SK-N-SH (cell line): ENCODE measurements at places on chromosomes 5 and 9. TPM values are rescaled to one million over a fixed set of nuclear protein-coding genes. Genes with fewer than 3 reads are reported as not detected.

C7 gene
- polyA plus RNA-seq = 11.1 and 38.1 TPM in 2 replicates

GRCh38 chr9:20563917-20564316, 58.4 kb downstream of the MLLT3 start:
- DNase-seq = no peak

- DNase-seq = no peak
Measured at GRCh38 chr5:78221964-78222451, 72.5 kb downstream of the AP3B1 start.

DNA sequence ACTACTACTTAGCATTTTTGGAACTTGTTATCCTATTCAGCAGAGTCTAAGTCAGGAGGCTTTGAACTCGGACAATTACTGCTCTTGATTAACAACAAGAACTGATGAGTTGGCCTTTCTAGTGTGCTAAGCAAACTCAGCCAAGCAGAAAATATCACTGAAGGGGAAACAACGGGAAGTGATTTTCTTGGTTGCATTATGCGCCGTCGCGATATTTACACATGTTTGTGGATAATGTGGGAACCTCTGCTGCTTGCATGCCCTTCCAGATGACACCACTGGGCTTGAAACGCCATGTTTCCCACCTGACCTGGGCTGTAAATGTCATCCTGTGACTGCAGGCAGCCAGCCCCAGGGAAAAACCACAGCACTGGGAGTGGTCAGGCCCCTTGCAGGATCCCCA, 205.5 kb downstream of the PAX5 start:
- DNase-seq = no peak

GRCh38 chr5:137605411-137605810, 106.3 kb upstream of the SPOCK1 start:
- no peak for DNase-seq

DNA sequence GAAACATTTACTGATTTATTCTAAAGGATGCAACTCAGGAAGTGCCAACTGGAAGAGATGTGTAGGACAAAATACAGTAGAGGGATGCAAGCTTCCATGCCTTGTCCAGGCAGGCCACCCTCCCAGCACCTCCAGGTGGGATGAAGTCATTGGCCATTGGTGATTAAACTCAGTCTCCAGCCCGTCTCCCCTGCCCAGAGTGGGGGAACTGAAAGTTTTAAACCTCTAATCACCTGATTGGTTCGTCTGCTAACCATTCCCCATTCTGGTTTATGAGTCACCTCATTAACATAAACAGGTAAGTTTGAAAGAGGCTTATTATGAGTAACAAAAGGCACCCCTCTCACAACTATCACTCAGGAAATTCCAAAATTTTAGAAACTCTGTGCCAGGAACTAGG, 8.1 kb downstream of the TNFAIP8 start:
- DNase-seq = no peak

IFNA4 gene
- polyA plus RNA-seq = not detected in 2 replicates

PCDHGA5 gene
- polyA plus RNA-seq = 0.57 and 0.71 TPM in 2 replicates

- DNase-seq = no peak
Measured at GRCh38 chr9:91039125-91039834, 237.7 kb downstream of the SYK start.

PCAT7 gene
- polyA plus RNA-seq = 0.03 TPM in 1 of 2 replicates, not detected in the other

- peak; percentile 51 for DNase-seq
Measured at GRCh38 chr5:135569755-135570452, 8.9 kb downstream of the CXCL14 start.

DNA sequence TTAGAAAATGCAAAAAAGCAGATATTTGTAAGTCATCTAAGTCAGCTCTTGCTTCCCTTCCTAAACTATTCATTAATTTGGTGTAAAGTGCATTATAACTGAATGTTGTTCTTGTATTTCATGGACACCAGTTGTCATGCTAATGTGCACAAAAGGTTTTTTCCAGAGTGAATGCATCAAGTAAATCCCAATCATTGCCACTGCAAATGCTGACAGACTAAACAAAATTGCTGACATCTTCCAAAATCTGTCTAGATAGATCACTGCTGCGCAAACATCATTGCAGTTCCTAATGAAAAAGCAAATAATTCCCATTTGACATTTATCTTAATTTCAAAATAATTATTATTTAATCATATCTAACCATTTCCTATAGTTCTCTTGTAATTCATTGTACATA, 161.7 kb downstream of the PDE4D start:
- no peak for DNase-seq

PCDHB9 gene
- 1.4 and 2.4 TPM in 2 replicates for polyA plus RNA-seq

PCDHGC4 gene
- polyA plus RNA-seq = 0.53 and 0.78 TPM in 2 replicates

GRCh38 chr5:33650911-33651310, 210.1 kb downstream of the TARS1 start:
- no peak for DNase-seq

GTF2H2 gene
- polyA plus RNA-seq = 11.0 and 11.5 TPM in 2 replicates

- no peak for DNase-seq
Measured at GRCh38 chr9:35906923-35907699, 1.1 kb downstream of the HRCT1 start.

BNIP1 gene
- polyA plus RNA-seq = 16.7 and 21.1 TPM in 2 replicates

GRCh38 chr5:60811105-60811504, 33.0 kb downstream of the ELOVL7 start:
- no peak for DNase-seq

PCDHB10 gene
- polyA plus RNA-seq = 1.4 and 1.5 TPM in 2 replicates

DNA sequence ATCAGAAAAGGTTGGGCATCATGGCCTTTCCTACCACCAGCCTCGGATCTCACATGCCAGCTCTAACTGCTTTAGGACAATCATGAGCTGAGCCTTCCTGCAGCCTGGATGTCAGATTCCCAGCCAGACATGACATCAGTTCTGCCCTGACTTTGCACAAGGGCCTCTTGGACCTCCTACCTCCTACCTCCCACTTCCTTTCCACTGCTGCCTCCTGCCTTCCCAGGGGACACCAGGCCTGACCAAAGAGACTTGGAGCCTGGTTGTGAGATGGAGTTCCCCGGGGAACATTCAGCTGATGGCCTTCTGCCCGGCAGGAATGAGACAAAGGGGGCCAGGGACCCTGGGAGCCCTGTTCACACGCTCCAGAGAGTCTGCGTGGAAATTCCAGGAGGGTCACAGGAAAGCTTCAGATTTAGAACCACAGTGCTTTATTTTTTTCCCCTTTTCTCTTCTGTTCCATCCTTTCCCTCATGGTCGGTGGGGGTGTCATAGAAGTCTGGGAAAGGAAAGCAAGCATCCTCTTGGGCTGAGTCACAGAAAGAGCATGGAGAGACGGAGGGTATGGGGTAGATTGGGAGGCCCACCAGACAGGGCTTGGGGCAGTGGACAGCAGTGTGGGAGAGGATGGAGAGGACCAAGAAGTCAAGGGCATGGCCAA, 35.4 kb upstream of the IL17B start:
- DNase-seq = no peak

GRCh38 chr9:35407846-35408245, 82.1 kb upstream of the RUSC2 start:
- no peak for DNase-seq

DNA sequence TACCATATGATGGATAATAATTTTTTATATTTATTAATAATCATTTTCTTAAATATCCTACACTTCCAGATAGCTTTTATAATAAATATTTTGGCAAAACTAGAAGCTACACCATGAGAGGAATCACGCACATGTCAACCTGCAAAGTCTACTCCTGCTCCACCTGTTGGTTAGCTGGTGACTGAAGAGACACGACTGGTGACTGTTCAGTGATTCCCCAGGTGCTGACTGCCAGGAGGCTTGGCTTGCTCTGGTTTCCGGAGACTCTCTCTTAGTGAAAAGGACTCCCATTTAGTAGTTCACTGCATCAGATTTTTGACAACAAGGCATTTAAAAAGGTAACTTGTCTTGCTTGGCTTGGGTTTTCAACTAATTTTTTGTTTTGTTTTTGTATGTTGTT, 20.9 kb downstream of the GZMA start:
- DNase-seq = no peak

PCDHA12 gene
- polyA plus RNA-seq = 0.54 and 0.70 TPM in 2 replicates

HTR4 gene
- not detected in 2 replicates for polyA plus RNA-seq

GRCh38 chr5:139648205-139649081, at the start of gene CXXC5:
Gene CXXC5, plus strand, starts transcription at chr5:139648349. Its CDS starts 32,175 bp downstream, at chr5:139680524.
- DNase-seq = peak; percentile 96

DNA sequence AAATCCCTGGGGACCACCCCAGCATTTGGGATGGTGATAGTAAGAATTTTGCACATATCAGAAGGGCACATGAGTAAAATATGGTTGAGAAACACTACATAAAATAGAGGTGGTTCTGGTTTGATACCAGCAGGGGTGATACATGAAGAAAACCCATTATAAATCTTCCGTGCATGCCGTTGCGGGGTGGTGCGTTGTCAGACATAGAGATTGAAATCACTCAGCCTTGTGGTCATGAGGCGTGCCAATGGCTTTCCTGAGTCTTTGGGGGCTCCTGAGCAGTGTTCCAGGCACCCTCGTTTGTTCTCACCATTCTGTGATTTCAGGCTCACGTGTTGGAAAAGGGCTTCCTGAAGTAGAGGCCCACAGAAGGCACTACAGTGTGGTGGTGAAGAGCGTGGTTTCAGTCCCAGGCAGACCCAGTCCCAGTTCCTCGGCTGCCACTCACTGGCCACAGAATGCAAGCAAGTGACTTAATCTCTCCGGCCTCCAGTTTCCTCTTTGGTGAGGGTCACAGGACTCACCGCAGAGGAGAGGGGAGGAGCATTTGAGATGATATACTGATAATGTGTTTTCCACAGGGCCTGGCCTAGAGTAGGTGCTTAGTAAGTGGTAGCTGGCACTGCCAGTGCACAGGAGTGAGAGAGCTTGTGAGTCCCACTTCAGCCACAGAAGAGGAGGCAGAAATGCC, 20.5 kb upstream of the GLRX start:
- no peak for DNase-seq

DNA sequence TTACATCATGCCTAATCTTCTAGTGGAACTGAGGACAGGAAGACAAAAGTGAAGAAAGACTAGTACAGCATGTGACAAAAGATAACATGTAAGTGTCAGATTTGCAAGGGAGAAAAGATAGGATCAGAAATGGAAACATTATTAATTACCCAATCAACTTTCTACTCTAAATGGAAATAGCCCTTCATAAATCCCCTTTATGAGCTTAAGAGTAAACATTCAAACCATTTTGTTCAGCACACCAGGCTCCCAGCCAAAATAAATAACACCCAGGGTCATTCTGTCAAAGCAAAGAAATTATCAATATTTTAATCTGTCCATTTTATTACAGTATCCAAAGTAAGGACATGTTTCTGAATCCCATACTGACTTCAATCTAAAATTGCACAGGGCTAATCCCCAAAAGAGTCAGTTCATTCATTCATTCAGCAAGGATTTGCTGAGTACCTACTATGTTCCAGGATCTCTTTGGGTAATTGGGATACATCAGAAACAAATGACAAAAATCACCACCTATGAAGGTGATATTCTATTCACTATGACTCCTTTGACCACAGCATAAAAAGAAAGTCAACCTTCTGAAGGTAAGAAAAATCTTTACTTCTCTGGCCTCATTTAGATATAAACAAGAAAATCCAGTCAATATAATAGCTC, 5.3 kb downstream of the PRELID2 start:
- no peak for DNase-seq

DNA sequence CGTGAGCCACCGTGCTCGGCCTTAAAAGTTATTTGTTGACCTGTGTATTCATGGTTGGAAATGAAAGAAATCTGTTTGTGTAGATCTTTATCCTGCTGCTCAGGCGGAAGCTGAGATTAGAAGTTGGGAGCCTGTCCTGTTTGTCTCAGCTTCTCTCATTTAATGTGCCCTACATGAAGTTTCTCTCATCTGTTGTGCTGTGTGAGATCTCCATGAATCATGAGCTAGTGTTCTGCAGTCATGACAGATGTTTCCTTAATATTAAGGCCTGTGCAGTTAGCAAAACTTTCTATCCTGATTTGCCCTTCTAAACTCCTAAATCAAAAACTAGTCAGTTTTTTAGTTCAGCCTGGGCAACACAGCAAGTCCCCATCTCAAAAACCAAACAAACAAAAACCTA, 59.5 kb downstream of the FAM78A start:
- no peak for DNase-seq

DNA sequence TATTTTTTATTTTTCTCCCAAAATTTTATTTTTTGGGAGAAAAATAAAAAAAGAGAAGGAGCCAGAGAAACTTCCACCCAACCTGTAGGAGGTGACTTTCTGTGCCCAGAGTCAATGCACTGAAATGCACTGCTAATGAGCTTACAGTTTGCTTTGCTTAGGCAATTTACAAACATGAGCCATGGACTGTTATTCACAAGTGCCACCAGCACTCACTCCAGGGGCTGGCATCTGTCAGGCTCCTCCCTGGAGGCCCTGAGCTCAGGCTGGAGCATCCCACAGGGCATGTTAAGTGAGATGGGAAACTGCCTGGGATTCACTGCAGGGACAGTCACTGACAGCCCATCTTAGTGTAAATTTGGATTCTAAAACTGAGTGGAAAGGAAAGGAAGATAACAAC, 74.9 kb downstream of the FANCC start:
- DNase-seq = peak; percentile 24

GRCh38 chr5:173925449-173926071, 37.4 kb downstream of the CPEB4 start:
- no peak for DNase-seq

SLCO6A1 gene
- polyA plus RNA-seq = not detected in 2 replicates

GLRA1 gene
- polyA plus RNA-seq = not detected in 2 replicates

DNA sequence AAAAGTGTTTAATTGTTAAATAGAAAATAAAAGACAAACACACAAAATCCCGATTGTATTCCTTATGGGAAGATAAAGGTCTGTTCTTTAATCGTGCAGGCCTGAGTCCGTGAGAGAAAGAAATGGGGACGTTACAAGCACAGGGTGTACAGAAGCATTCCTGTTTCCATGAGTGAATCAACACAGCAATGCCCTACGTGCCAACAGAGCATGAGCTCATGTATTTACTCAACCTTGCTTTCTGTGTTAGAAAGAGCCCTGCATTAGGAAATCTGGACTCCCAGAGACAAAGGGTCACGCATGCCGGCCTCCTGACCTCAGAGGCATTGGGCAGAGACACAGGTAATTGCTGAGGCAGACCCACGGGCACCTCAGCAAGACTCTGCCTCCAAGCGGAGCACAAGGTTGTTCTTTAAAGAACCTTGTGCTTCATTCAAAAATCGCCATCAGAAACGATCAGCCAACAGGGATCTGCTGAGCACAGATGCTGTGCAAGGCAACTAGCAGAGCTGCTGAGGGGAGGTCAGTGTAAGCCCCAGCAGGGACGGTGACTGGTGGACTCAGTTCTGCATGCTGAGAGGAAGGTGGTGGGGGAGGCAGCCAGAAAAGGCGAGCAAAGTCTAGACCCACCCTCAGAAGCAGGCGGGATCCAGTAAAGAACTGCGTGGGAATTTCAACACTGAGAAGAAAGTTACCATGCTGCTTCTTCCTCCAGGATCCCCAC, 101.0 kb downstream of the TLE1 start:
- DNase-seq = no peak

DNA sequence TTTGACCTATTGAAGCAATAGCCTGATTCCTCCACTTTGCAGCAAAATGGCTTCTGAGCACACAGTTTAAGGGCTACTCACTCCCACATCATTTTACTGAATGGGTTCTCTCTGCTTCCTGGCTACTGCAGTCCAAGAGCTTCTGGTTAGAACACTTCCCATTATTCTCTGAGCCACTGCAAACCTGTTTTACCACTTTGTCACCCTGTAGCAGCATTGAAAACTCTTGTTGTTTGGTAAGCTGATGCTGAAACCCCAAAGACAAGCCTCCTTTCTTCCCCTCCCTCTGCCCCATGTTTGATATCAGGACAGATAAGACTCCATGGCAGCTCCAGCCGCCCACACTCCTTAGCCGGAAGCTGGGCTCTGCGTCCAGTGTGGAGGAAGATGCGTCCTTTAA, 84.4 kb upstream of the RARS1 start:
- DNase-seq = no peak

ADAMTS2 gene
- 0.12 and 0.57 TPM in 2 replicates for polyA plus RNA-seq
